ENCODE measurements at places on chromosomes 11 and 22.

DNA sequence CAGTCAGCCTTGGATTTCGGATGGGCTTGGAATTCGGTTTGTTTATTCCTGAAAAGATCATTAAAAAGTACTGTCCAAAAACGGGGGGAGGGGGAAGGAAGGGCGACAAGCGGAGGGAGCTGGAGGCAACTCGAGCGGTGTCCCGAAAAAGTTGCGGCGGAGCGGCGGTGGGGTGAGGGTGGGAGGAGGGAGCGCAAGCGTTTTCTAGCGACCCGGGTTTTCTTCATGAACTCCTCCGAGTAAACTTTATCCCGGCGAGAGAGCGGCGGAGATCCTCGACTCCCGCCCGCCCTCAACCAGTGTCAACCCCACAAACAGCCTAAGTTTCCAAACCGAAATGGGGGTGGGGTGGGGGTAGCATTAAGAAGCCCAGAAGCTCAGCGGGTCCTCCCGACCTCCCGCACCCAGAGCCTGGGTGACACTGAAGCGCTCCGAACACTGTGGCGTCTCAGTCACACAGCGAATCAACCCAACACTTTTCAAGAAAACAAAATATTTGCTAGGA is 133.0 kb upstream of the C11orf58 start:
- DNase-seq, result no peak

DNA sequence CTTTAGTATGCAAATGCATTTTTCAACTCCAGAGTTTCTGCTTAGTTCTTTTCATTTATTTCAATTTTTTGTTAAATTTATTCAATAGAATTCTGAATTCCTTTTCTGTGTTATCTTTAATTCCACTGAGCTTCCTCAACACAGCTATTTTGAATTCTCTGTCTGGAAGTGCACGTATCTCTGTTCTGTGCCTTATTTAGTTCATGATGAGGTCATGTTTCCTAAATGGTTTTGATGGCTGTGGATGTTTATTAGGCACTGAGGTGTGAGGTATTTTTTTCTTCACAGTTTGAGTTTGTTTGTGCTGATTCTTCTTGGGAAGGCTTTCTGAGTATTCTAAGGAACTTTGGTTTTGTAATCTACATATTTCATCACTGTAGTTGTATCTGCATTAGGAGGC is 2042.8 kb upstream of the RAG2 start:
- no peak for DNase-seq

DNA sequence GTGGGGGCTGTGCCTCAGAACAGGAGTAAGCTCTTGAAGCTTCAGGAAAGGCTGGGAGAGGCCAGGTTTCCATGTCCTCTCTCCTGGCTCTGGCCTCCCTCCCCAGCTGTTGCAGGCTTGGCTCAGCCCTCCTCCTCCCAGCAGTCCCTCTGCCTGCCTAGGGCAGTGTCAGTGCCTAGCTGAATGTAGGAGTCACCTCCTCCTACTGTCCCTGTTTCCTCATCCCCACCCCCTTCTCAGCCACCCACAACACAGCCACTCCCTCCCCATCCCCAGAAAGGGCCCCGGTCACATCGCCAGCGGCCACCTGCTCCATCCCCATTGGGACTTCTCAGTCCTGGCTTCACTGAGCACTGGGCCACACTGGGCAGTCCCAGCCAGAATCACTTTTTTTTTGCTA is 2.9 kb upstream of the FBLN1 start:
- no peak for DNase-seq

GRCh38 chr11:45182902-45183301 is 36.5 kb downstream of the PRDM11 start:
- no peak for DNase-seq

GRCh38 chr22:38755911-38756532 is at the start of gene SUN2:
SUN2 (minus strand) TSS chr22:38755998; CDS start chr22:38752628, 3,370 bp downstream.
- peak; percentile 93 for DNase-seq

DNA sequence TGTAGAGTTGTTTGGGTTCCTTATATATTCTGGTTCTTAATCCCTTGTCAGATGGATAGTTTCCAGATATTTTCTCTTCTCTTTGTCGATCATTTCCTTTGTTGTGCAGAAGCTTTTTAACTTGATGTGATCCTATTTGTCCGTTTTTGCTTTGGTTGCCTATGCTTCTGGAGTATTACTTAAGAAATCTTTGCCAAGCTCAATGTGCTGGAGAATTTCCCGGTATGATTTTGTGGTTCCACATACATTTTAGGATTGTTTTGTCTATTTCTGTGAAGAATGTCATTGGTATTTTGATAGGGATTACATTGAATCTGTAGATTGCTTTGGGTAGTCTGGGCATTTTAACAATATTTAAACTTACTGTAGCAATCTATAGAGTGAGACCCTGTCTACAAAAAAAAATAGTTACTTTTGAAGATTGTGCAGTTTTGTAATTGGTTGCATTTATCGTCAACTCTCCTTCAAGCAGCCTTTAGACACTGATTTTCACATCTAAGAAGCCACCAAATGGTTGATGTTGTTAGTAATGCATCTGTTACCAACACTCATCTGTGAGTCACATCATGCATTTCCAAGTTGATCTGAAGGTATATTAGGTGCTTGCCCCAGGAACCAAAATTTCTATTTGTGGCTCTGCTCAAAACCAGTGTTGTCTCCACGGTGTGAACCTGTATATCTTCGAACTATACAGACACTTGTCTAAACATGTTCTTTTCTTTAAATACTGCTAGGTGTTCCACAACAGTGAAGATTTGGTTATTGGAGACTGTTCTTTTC is 21.4 kb downstream of the XRCC6 start:
- no peak for DNase-seq

Measured in stimulated activated CD4-positive, alpha-beta T cell treated with anti-CD3 and anti-CD28 coated beads, Interleukin-12 subunit alpha, Interleukin-12 subunit beta, amount 100 ng/mL, for 24 hours (primary cell).